ENCODE measurements at places on chromosomes 13 and 19.

DNA sequence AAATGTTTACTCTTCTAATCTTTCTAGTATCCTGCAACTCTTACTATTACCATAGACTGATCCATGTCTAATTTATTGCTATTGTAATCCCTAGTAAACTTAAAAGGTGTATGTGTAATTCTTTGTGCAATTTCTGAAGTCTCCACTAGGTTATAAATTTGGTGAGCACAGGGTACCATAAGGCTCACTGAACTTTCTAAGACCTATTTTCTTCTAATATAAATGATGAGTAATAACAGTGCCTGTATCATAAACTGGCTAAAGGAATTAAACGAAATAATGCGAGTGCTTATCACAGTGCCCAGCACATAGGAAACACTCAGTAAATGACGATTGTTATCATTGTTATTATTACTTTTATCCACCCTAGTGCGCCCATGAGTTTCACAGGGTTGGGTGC, 119.1 kb downstream of the KLF12 start:
- no peak for DNase-seq

DNA sequence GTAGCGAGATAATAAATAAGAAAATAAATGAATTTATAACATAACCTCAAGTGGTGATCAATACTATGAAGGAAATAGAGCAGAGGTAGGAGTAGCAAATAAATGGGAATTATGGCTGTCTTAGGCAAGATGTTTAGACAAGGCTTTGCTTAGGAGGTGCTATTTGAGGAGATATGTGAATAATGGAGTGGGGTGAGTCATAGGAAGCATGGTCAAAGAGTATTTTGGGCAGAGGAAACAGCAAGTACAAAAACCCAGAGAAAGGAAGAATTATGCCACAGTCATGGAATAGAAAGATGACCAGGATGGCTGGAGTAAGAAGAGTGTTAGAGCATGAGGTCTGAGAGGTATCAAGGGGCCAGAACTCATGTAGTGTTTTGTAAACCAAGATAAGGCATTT, 33.6 kb upstream of the LPAR6 start:
- no peak for DNase-seq

- DNase-seq, result no peak
Measured at GRCh38 chr13:114145722-114146121, 13.3 kb upstream of the RASA3 start.

DNA sequence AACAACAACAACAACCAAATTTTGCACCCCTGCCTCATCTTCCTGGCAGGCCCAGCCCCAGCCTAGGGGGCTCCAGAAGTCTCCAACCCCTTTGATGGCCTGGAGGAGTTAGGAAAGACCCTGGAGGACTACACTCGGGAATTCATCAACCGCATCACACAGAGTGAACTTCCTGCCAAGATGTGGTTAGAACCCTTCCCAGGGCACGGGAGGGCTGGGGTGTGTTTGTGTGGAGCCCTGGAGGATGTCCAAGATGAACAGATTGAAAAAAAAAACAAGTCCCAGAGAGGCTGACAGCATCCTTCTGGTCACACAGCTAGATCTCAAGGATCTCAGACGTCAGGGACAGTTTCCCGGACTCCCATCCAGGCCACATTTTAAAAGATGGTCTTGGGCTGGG, 13.3 kb downstream of the APOC1 start:
- DNase-seq, result no peak

DNA sequence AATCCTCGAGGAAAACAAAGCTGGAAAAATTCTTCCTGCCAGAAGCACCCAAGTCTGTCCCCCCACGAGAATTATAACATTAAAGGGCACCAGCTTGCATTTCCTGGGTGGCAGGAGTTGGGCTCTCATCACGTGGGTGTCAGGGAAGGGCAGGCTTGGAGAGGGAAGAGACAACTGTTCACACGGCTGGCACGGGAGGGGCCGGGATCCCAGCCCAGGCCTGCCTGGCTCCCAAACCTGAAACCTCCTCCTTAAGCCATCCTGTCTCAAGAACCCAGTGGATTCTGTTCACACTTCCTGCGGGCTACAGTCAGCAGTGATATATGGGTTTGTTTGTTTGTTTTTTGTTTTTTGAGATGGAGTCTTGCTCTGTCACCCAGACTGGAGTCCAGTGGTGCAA, 12.2 kb downstream of the GRIK5 start:
- DNase-seq, result no peak

GRCh38 chr13:80141123-80141849, 199.6 kb downstream of the SPRY2 start:
- no peak for DNase-seq

DNA sequence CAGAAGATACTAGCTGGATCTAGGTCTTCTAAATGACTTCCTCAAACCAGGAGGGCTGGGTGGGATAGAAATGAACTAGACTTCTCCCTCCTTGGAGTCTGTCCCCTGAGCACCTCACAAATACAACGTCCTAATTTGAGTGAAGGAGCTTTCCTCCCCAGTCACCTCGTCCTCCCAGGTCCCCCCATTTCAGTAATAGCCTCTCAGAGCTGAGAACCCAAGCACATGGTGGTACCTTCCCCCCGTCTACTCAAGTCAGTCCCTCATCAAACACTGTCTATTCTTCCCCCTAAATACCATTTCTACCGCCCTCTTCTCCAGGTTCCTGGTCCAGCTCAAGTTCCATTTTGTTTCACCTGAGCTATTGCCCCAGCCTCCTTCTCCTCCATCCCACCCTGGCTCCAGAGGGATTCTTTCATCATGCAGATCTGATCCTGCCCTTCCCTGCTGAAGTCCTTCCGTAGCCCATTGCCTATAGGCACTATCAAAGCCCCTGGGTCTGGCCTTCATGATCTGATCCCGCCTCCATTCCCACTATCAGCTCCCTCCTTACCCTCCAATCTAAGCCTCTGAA, 5.3 kb upstream of the PRKCG start:
- no peak for DNase-seq

DNA sequence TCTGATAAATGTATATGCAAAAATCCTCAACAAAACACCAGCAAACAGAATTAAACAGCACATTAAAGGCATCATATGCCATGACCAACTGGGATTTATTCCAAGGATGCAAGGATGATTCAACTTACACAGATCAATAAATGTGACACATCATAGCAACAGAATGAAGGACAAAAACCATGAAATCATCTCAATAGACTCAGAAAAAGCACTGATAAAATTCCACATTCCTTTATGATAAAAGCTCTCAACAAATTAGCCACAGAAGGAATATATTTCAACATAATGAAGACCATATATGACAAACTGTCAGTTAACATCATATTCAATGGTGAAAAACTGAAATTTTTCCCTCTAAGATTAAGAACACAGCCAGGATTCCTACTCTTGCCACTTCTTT, 691.6 kb downstream of the DIAPH3 start:
- DNase-seq, result no peak
